Stimulated activated CD4-positive, alpha-beta T cell treated with anti-CD3 and anti-CD28 coated beads, Interleukin-1b, Interleukin-23, amount 100 ng/mL, for 24 hours (primary cell): ENCODE measurements at places on chromosomes 11 and 22.

DNA sequence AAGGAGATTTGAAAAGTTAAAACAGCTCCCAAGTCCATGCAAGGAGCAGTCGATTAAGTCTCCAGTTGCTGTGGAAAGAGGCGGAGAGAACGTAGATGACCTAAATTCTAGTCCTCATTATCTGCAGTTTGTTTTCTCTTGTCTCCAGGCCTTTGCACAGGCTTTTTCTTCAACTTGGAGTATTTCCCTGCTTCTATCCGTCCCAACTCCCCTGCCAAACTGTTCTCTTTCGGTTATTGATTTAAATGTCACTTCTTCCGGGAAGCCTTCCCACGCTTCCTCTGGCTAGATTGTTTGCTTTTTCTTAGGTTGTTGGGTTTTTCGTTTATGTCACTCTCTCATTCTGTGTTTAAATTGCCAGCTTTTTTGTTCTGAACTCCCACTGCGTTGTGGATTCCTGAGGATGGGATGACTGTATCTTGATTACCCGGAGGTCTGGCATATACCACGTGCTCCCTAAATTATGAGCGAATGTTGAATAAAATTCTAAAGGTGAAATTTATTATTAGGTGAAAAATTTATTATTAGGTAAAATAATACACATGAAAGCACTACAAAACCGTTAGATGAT is 463 bp downstream of the TMEM126B start:
- no peak for DNase-seq

- DNase-seq: no peak
Measured at GRCh38 chr11:125165111-125165842, 726 bp downstream of the PKNOX2 start.

DNA sequence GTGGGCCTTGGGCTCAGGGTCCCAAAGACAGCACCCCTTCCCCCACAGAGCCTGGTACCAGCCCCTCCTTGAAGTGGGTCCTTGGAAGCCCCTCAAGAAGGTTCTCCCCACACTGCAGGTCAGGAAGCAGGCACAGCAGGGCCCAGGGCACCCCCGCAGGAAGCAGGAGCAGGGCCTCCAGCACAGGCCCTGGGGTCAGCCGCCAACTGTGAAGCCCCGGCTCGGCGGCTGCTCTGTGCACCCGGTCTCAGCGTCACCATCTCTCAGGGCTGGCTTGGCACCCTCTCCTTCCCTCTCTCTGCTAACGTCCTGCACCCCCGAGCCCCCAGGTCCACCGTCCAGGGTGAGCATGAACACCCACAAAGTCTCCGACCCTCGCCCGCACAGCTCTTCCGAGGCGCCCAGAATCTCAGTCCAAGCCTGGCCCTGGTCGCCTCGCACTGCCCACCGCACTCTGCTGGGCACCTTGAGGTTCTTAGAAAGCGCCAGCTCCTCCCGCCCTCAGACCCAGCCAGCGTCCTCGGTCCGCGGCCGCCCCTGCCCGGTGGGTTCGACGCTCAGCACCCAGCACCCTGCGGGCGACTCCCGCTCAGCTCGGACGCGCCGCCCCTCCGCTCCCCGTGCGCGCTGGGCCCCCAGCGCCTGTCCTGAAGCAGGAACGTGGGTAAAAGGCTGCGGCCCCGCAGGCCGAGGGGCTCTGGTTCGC is 1.4 kb upstream of the SIGIRR start:
- DNase-seq: no peak

DNA sequence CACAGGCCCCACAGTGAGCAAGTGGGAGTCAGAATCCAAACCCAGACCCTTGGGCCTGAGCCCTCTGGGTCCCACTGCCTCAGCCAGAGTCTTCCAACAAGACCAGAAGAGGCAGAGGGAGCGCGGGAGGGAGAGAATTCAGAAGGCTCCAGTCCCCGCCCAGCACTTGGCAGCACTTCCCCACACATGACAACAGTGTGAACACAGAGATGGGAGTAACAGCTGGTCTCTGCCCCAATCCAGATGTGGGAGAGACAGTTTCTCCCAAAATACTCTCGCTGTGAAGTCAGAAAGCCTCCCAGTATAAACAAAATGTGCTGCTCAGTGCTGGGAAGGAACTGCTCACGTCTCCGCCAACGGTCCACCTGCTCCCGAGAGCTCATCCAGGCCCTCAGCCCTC is 219.9 kb downstream of the MN1 start:
- DNase-seq: no peak

DNA sequence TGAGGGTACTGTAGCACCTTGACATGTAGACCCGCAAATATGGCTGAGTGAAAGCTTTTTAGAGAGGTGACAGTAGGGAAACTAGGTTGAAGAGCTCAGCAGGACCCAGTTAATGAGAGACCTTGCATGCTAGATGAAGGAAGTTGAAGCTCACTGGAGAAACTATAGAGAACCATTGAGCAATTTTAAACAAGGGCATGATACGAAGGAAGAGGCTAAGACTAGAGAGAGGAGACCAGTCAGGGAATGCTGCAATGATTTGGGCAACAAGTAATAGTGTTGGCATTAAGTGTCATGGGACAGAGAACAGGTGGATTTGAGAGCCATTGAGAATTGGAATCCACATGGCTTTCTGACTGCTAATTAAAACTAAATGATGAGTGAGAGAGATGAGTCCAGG is 4.1 kb downstream of the OLFML1 start:
- no peak for DNase-seq

DNA sequence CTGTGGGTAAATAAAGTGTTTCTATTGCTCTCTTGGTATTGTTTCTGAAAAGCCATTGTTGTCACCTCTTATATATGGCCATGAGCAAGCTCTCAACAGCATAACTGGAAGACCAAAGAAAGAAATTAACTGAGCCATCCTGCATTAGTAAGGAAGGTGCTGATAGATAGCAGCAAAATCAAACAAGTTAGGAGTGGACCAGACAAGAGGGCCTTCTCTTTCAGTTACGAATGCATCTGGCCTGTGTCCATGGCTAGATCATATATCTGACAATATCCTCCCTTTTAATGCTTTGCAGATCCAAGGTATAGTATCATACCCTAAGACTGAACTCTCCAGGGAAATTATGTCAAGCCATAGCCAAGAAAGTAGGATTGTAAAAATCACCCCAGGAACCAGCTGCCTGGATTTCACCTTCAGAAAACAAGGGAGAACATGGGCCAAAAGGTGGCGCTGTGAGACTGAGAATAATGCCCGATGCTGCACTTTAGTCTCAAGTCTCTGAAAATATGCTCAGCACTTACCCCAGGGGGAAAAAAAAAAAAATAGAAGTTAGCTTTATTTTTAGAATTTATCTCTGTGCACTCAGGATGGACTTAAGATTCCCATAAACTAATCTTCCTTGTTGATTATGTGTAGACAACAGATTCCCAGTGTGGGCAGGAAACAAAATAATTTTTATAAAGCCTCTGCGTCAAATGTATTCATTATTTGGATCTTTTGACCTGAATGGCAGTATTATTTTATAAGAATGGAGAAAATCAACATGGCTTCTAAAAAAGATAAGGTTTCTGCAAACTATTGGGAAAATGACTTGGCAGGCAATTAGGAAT is 415.1 kb downstream of the ETS1 start:
- DNase-seq: peak; percentile 80

GRCh38 chr11:47132490-47132889 is 44.2 kb downstream of the ARFGAP2 start:
- DNase-seq: no peak

GRCh38 chr11:116240710-116241109 is 532.1 kb downstream of the BUD13 start:
- DNase-seq: no peak

DNA sequence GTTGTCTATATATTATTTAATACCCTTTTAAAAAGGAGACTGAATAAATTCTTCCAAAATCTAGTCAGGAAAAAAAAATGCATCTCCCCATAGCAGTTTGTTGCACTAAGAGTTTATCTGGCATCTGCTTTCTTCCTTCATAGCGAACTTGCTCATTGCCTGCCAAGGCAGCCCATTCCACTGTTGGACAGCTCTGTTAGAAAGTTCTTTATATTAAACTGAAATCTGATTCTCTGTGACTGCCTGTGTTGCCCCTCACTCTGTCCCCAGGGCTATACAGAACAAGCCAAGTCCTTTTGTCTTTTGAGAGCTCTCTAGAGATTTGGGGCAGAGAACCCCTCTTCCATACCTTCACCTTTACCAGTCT is 3.3 kb upstream of the CHRDL2 start:
- no peak for DNase-seq

DNA sequence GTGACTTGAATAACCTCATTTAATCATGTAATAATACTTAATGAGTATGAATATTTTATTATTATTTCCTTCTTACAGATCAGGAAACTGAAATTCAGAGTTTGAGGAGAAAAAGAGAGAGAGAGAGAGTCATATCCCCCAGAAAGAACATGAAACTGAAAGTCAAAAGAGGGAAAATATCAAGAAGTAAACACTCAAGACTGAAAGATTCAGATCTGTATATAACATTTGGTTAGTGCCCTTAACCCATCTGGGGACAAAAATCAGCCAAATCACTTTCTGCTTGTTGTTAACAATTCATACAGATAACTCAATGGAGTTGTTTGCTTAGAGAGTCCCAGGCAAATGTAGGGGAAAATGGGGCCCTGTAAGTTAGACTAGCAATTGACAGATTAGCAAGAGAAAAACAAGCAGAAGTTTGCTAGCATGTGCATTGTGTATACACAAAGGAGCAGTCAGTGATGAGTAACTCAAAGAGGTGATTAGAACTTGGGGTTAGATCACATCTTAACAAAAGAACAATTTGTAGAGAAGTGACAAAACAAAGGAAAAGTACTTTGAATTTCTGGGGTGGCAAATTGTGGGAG is 25.9 kb upstream of the MMP13 start:
- no peak for DNase-seq

- no peak for DNase-seq
Measured at GRCh38 chr11:59756558-59756840, 1.3 kb downstream of the STX3 start.

- no peak for DNase-seq
Measured at GRCh38 chr11:2359557-2359956, 17.6 kb upstream of the CD81 start.

DNA sequence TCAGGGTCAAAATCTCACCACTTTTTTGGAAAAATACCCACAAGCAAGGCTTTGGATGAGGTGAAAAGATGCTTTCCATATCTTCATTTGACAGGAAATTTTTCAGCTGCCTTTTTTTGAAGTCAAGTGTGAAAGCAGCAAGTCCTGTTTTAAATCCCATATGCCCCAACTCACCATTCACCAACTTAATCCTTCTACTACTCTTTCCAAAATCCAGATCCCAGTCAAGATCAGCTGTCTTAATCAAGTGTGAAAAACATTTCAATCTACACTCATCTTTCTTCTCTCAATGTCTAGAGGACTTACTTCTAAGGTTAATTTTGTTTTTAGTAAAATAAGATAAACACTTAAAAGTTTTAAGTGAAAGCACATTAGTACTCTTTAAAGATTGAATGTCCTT is 128.4 kb upstream of the CEP126 start:
- no peak for DNase-seq

DNA sequence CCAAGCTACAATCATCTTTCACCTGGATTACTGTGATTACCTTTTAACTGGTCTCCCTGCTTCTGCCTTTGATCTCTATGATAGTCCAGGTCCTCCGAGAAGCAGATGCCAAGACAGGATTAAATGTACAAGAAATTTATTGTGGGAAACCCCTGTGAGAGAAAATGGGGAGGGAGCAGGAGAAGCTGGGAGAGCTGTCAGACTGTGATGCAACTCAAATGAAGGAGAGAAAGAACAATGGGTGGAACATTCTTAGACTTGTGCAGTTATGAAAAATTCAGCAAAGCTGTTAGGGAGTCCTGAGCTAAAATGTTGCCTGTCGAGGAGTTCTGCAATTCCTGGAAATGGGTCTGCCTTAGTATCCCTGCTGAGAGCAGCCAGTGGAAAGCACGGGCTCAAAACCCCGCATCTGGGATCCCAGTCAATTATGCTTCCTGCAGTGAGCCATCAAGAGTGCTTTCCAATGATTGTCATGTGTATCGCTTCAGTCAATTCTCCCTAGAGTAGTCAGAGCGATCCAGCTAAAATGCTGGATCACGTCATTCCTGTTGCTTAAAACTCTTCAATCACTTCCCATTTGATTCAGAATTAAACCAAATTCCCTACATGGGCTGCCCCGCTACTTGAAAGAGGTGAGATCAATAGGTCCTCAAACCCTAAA is 16.5 kb upstream of the CSTF3 start:
- DNase-seq: no peak

DNA sequence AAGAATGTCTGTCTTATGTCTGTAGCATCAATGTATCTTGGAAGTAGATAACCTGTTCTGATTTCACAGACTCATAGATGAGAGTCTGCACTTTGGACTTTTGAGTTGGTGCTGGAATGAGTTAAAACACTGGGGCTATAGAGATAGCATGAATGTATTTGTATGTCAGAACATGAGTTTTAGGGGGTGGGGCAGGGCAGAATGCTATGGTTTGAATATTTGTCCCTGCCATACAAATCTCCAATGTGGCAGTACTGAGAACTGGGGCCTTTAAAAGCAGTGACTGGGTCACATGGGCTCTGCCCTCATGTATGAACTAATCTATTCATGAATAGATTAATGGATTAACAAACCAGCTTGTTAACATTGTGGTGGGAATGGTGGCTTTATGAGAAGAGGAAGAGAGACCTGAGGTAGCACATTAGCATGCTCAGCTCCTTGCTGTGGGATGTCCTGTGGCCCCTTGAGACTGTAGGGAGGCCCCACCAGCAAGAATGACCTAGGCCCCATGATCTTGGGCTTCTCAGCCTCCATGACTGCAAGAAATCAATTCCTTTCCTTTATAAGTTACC is 15.5 kb upstream of the OR52K1 start:
- DNase-seq: no peak

- DNase-seq: no peak
Measured at GRCh38 chr22:45334528-45334927, 24.8 kb downstream of the FAM118A start.

- no peak for DNase-seq
Measured at GRCh38 chr22:28141614-28142013, 222.6 kb upstream of the PITPNB start.

- no peak for DNase-seq
Measured at GRCh38 chr11:22510010-22510409, 115.6 kb downstream of the FANCF start.

DNA sequence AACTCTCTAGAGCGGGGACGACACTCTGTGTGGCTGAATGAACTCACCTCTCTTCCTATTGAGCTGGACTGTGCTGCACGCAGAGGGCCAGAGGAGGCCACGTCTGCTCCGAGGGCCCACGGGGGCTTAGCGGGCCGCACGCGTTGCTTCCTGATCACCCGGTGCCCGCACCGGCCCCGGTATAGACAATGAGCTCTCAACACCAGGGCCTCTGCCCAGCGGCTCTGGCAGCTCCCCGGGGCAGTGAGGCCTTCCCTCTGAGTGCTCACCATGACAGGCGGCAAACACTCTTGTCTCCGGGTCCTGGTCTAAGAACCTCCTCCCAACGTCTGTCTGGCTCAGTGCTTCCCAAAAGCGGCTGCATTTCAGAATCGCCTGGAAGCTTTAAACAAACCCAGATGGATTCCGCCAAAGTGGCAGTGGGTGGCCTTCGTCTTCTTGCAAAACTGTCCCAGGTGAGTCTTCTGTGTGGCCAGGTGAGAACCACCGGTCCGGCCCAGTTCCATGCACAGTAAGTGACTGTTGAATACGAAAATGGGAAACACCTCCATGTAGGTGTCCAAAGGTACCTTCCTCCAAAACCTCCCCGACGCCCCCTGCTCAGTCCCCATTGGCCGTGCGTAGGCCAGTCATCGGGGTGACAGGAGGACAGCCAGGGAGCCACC is 47.8 kb upstream of the CCND1 start:
- no peak for DNase-seq

- no peak for DNase-seq
Measured at GRCh38 chr11:111718436-111718835, 47.8 kb downstream of the PPP2R1B start.
